ENCODE measurements at places on chromosomes 11 and 22.

GRCh38 chr22:50303848-50304527 is 3.5 kb downstream of the PLXNB2 start:
- H3K4me3 ChIP-seq, result no peak overlapping the region
- no peaks in the 10 kb centered on the region for H3K36me3 ChIP-seq
- no peak for DNase-seq
- H3K27ac ChIP-seq, result peak overlapping the region; percentile 75
- H3K27me3 ChIP-seq, result no peaks in the 10 kb centered on the region

DNA sequence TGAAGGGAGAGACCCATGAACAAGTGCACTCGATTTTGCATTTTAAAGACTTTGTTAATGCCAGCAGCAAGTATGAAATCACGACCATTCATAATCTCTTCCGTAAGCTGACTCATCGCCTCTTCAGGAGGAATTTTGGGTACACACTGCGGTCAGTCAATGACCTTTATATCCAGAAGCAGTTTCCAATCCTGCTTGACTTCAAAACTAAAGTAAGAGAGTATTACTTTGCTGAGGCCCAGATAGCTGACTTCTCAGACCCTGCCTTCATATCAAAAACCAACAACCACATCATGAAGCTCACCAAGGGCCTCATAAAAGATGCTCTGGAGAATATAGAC is 5.9 kb downstream of the SERPIND1 start:
- peaks cover 2% of the 10 kb centered on the region for H3K36me3 ChIP-seq
- peaks cover 75% of the 10 kb centered on the region for H3K4me1 ChIP-seq
- H3K27ac ChIP-seq, result peak overlapping the region; percentile 90
- no peaks in the 10 kb centered on the region for H3K27me3 ChIP-seq
- H3K4me3 ChIP-seq, result no peak overlapping the region
- no peak for DNase-seq

GRCh38 chr22:31602259-31602952 is 59.6 kb downstream of the PISD start:
- H3K4me1 ChIP-seq, result no peaks in the 10 kb centered on the region
- DNase-seq, result peak; percentile 34
- H3K36me3 ChIP-seq, result no peaks in the 10 kb centered on the region
- peak overlapping the region; percentile 63 for H3K27ac ChIP-seq
- no peak overlapping the region for H3K4me3 ChIP-seq

DNA sequence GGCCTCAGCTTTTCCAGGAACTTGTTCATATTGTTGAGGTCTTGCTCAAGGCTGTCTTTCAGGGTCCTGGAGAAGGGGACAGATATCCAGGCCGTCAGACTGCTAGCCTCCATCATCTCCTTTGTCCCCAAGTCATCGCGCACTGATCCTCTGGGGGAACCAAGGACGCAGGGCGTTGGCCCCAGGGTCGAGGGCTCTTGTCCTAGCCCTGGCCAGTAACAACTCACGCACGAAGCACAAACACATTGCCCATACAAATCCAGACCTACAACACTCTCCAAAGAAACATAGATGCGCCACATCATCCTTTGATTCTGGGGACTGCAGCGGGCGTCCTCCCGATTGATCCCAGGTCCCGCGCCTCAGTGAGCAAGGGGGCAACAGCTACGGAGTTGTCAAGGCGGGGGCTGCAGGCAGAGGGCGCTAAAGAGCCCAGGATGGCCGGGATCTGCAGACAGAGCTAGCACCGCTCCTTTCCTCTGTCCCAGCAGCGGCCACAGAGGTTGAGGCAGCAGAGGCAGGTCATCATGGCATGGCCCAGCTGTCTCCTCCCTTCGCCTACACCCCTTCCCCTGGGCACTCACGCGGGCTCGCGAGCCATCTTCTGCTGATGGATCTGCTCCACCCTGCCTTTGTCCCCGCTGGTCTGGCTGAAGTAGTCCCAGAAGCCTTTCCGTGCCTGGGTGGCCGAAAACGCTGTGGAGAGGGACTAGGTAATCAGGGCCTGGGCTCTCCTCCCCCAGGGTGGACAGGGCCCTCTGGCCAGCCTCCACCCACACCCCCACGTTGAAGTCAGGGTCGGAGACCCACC is 472 bp downstream of the APOA5 start:
- H3K4me1 ChIP-seq, result peaks cover 64% of the 10 kb centered on the region
- H3K36me3 ChIP-seq, result peaks cover 3% of the 10 kb centered on the region
- DNase-seq, result peak; percentile 85
- no peaks in the 10 kb centered on the region for H3K27me3 ChIP-seq
- peak overlapping the region; percentile 84 for H3K27ac ChIP-seq

DNA sequence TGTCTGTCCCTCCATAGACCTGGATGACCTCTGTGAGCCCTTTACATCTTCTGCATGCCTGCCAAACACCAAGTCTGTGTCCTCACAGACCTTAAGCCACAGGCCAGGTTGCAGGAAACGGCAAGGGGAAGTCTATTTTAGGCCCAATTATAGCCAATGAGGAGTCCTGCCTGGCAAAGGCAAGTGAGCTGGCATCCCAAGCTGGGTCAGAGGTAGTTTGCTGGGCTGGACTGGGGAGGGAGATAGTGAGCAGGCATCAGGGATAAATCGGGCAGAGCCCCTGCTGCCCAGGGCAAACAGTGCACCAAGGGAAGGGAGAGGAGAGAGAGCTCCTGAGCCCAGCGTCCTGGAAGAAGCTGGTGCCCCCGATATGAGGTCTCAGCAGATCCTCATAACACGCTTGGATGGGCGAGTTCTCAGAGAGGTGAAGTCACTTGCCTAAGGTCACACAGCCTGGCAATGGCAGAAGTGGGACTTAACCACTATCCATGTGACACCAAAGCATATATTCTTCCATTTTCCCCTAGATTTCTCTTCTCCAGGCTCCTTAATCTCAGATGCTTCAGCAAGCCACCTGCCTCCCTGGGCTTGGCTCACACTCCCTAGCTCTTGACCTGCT is 3.7 kb upstream of the RELT start:
- no peak overlapping the region for H3K4me3 ChIP-seq
- H3K36me3 ChIP-seq, result no peaks in the 10 kb centered on the region
- DNase-seq, result no peak
- no peaks in the 10 kb centered on the region for H3K27me3 ChIP-seq

All from liver (tissue), 10 donors.